ENCODE measurements at places on chromosomes 1 and 21. TPM values are rescaled to one million over a fixed set of nuclear protein-coding genes. Genes with fewer than 3 reads are reported as not detected.

Gene SYT14
- 3.3 TPM for total RNA-seq

Gene SHISAL2A
- not detected for total RNA-seq

Gene IGSF9
- total RNA-seq, result under 0.01 TPM

Gene FAM229A
- 0.77 TPM for total RNA-seq

Gene ACAP3
- total RNA-seq, result 38.2 TPM

Gene KRTAP13-2
- total RNA-seq, result not detected

All from uterine smooth muscle cell (primary cell).